ENCODE measurements at places on chromosomes 3 and 15.

GRCh38 chr3:146247911-146248310, 3.0 kb downstream of the PLSCR4 start:
- DNase-seq = no peak

DNA sequence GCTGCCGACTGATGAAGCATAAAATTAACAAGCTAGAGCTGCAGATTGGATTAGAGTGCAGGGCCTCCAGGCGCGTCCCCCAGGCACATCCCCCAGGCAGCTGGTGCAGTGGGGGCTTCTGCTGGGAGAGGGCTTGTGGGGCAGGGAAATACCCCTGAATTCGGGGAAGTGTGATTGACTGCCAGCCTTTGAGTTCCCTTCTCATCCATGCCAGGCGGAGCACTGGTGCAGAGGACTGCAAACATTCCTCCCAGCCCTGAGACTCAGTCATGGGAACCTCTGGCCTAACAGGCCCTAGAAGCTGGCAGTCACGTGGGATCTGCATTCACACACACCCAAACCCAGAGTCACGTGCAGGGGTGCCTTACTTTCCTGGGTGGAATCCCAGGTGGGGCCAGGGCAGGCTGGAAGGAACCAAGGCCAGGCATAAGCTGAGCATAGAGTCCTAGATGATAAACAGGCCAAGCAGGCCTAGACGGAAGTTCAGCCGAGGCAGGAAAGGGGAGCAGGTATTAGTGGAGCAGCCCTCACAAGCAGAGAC, 46.2 kb upstream of the SEC22A start:
- no peak for DNase-seq

- DNase-seq = no peak
These were observed 19.6 kb downstream of the TIMP4 start for GRCh38 chr3:12139111-12139511.

DNA sequence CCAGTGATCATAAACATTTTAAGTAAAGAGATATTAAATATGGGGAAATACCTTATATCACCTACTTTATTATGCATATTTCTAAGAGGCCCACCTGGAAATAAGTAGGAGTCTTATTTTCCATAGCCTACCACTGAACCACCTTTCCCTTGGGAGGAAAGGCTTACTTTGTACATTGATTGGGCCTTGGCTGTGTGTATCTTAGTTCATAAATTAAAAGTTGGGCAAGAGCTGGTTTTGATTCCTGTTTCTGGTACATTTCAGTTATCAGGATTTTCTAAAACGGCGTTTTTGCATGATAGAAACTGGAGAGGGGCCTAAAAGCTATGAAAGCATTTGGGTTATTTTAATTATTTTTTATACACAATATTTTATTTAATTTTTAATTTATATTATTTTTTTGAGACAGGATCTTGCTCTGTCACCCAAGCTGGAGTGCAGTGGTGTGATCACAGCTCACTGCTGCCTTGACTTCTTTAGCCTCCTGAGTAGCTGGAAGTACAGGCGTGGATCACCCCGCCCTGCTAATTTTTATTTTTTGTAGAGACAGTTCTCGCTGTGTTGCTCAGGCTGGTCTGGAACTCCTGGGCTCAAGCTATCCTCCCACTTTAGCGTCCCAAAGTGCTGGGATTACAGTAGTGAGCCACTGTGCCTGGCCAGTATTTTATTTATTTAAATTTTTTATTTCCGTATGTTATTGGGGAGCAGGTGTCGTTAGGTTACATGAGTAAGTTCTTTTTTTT, 2.6 kb downstream of the GMPS start:
- no peak for DNase-seq
